CD4-positive, alpha-beta T cell treated with Interleukin-6 for 4 hours (primary cell): ENCODE measurements at places on chromosomes 6 and 20.

DNA sequence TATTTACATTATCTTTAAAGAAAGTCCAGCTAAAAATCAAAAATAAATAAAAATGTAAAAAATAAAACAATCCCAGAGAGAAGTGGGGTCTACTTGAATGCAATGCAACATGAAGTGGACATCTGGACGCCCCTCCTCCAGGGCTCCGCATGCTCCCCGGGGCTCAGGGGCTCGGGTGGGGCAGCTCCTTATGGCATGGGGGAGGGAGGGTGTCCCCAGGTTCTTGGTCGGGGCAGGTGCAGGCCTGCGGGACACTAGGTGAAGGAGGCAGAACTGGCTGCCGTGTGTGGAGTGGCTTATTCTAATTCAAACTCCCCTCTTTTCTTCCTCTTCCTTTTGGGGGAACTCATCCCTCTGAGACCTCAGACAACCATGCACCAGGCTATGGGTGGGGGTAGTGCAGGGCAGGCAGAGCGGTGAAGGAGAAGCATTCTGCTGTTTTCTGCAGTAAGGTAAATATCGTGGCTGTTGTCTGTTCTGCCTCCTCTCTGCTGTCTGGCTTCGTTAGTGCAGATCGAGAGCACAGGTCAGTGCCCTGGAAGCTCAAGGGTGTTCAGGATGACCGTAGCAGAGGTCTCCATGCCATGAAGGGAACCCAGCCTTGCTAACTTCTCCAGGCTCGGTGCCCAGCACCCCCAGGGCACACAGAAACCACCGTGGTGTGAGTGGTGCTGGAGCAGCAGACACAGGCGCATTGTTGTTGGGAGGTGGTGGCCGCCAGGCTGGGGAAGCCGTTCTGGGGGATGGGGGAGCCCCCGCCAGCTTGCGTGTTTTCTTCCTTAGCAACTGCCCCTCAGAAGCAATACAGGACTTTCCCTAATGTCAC lies 82.6 kb downstream of the TTLL2 start:
- DNase-seq = no peak

DNA sequence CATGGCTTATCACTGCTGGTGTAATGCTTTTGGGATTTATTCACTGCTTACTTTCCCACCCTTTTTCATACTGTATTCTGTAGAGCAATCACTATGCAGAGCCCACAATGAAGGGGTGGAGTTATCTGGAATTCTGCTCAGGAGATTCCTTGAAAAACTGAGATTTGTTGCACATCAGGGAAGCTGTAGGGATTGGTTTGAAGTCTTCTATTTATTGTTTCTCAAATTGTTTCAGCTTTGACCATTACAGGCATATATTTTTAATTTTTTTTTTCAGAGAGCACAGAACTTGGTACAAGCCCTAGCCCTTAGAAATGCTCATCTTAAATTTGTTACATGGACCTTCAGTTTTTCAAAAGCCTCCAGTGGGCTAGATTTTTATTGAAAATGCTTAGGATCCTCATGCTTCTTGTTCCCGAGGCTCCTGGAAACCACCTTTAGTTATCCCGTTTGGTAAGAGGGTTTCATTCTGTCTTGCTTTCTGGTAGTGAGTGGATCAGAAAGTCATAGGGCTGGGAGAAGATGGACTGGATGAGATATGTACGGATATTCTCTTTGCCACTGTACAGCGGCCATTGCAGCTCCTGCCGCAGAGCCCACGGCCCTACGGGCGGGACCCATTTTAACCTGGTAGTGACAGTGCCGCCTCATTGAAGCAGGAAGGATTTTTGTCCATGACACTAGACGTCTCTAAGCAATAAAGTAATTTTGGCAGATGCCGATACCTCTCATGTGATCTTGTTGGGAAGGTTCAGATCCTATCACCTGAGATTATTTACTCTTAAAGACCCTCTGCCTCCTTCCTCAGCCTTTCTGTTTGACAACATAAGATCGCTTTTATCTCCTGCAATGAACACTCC lies 45.3 kb upstream of the ZNF184 start:
- DNase-seq = peak; percentile 16

- DNase-seq = no peak
Measured at GRCh38 chr6:79338493-79338892, 104.0 kb upstream of the HMGN3 start.

DNA sequence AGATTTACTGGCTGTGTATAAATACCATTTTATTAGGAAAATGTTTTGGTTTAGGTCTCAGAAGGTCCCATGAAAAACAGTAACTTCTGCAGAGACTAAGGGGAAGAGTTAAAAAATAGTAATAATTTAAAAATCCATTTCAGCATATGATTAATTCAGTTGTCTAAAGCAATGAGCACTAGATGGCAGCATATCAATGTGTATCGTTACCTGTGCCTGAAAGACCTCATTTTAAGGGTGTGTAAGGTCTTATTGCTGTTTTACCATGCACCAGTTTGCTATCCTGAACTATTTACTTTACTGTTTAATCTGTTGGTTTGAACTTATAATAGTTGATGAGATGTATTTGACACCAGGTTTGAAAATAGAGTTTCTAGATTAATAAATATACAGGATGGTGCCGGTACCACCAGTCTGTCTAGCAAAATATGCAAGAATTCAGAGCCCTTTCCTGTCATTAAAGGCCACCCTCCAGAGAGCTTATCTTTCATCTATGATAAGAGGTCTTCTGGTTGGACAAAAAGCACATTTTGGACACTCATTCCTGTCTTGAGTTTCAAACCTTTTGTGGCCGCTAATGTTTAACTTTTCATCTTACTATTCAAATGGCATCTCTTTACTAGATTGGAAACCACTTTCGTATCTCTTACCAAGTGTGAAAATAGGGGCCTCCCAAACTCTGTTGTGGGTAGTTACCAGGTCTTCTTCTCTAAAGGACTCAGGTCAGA lies 8.9 kb upstream of the AHI1 start:
- peak; percentile 2 for DNase-seq

DNA sequence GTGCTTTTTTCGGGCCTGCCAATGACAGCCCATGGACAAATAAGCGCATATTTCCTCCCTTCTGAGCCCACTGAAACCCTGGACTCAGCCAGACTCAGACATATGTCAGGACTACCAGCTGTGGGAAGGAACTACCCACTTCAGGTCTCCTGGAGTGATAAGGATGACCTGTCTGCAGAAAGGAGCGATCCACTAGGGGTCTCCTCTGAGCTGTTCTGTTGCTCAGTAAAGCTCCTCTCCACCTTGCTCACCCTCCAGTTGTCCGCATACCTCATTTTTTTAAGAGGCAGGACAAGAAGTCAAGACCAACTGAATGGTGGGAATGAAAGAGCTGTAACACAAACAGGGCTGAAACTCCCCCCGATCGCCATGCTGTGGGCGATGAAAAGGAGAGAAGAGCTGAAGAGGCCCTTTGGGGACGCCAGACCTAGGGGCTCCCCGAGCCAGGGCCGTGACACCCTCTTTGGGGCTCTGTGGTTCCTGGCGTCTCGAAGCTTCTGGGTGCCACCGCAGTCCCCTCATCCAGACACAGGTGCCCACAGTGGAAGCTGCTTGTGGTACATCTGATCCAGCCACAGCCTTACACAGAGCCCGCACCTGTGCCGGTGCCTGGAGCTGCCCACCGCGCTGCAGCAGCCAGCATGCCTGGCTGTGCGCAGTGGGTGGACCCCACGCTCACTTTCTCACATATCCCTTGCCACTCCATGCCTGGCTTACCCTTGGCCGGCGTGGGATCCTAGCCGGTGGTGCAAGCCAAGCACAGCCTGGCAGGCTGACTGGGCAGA lies 68.8 kb downstream of the EYS start:
- no peak for DNase-seq

DNA sequence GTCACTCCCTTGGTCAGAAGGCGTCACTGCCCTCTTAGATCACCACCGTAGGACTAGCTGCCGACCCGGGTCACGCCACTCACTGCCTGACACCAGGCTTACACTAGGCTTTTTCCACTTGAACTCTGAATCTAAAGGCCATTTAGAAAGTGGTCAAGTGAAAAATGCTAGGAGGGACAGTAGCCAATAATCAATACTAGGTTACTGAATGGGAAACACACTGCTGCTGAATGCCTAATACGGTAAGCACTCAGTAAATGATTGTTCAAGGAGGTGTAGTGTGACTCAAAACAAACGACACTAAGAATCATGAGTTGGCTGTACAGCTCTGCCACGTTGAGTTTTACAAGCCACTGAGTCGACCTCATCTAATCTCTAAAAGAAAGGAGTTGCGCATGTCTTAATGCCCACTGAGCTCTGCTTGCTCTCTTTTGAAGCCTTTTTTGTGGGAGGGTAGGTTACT lies 760 bp upstream of the IBTK start:
- DNase-seq = no peak

- DNase-seq = no peak
Measured at GRCh38 chr6:130037207-130037811, 18.9 kb downstream of the L3MBTL3 start.

DNA sequence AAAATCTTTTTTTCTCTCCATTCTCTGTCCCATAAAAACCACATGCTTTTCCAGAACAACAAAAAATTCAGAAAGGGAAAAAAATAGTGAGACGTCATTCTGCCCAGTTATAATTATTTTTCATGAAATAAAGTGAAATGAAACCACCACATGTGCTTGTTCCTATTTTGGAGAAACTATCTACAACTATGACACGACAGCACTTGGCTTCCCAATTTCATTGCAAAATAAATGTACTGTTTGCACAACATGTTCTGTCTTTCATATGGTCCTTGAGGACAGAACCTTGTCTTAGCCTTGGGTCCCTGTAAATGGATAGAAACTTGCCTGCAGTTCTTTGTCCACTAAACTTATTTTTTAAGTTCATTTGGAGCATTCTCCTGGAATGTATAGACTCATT lies 5.6 kb upstream of the MAN1A1 start:
- DNase-seq = no peak

DNA sequence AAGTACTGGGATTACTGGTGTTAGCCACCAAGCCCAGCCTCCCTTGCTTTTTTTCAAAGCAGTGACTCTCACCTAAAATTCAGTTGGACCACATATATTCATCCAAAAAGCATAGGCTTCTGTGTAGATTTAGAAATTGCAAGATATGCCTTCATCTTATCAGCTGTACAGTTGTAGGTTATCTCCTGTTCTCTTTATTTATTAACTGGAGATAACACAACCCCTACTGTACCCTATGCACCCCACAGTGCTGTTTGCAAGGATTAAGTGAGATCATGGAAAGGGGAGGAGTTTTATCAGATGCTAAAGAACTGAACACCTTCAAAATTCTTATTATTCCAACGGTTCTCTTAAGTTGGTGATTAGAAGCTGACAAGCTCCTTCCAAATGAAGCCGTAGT lies 164.4 kb upstream of the JARID2 start:
- no peak for DNase-seq

DNA sequence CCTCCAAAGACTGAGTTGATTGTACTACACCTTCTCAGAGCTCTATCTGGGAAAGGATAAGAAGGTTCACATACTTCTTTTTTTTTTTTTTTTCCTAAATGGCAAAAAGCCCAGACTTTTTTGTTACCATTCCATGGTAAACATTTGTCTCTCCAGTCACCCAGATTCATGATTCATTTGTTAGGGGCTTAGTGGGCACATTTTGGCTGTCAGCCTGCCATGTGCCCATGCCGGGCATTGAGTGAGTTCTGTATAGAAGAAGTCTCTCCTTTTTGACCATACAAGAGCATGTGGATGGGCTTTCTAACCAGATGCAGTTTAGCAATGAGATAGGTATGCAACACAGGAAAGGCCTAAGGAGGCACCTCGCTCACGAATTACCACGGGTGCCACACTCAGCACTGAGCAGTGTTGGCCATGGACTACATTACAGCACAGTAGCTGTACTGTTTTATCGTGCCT lies 447.5 kb upstream of the HSF2 start:
- no peak for DNase-seq
